ENCODE measurements at places on chromosomes 1 and 21. TPM values are rescaled to one million over a fixed set of nuclear protein-coding genes. Genes with fewer than 3 reads are reported as not detected.
A peak's percentile ranks its signal among the peaks of the same experiment; 100 is the strongest.

Gene TAS1R1
- total RNA-seq = 0.13 TPM

- DNase-seq = no peak
Measured at GRCh38 chr1:17186216-17186909, 18.6 kb upstream of the PADI1 start.

DNA sequence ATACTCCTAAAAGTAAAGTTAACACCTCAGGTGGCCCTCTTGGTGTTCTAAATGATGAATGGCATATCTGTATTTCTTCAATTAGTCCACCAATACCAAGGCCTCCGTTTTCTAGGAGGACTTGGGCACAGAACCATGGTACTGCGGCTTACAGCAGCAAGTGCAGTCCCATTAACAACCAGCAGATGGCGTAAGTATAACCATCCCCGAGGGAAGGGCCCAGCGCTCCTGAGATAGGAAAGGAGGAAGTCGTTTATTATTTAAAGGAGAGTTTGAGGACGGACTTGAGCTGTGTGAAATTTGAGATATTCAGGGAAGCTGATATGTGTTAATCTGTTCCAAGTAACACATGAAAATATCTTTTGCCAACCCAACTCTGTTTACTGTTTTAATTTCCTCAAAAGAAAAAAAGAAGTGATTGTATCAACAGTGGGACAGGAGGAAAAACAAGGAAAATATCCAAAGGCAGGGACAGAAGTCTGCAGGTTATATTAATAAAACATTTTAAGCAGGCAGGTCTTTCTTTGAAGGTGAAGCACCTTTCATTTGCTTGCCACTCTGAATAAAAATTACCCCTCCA lies 37.7 kb upstream of the KCNJ15 start:
- DNase-seq = peak; percentile 45

DNA sequence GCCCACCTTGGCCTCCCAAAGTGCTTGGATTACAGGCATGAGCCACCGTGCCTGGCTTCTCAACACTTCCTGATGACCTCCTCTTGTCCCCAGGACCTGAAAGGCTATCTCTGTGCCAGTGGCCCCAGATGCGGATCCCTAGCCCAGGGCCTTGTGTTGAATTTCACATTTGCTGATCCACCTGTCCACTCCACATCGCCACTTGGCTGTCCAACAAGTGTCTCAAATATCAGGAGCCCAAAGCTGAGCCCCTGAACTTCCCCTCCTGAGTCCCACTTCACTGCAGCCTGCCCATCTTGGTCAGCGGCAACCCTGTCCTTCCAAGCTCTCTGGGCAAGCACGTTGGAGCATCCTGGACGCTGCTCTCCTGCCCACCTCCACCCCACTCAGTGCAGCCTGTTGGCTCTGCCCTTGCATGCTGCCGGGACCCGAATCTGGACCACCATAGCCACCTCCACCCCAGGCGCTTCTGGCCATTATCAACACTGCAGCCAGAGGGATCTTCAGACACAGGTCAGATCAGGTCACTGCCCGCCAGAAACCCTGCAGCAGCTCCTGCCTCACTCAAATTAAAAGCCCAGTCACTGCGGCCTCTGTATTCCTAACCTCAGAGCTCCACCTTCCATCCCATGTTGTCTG lies 352.5 kb upstream of the VAMP3 start:
- no peak for DNase-seq

Gene G0S2
- 1.2 TPM for total RNA-seq

DNA sequence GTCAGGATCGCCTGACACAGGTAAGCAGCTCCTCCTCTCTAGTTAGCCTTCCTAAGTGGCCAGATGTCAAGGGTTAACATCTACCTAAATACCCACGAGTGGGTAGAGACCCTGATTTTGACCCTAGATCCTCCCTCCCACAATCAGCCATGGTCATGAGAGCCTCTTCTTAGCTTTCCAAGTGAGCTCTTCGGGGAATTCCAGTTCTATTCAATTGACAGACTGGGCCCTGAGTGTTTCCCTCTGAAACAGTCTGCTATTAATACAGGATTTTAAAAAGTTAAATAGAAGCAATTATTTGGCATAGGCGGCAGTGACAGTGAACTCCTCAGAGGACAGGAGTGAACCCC lies 28.1 kb downstream of the C2CD2 start:
- DNase-seq = no peak

Gene C8B
- not detected for total RNA-seq

- DNase-seq = peak; percentile 49
Measured at GRCh38 chr1:220776720-220777326, 9.9 kb upstream of the MTARC1 start.

Gene MARK1
- 1.4 TPM for total RNA-seq

Measured in dermis microvascular lymphatic vessel endothelial cell (primary cell).